Activated CD4-positive, alpha-beta T cell treated with anti-CD3 and anti-CD28 coated beads for 36 hours (primary cell): ENCODE measurements at places on chromosomes 5 and 9.

- DNase-seq: no peak
Measured at GRCh38 chr5:77852068-77852513, 76.0 kb upstream of the TBCA start.

DNA sequence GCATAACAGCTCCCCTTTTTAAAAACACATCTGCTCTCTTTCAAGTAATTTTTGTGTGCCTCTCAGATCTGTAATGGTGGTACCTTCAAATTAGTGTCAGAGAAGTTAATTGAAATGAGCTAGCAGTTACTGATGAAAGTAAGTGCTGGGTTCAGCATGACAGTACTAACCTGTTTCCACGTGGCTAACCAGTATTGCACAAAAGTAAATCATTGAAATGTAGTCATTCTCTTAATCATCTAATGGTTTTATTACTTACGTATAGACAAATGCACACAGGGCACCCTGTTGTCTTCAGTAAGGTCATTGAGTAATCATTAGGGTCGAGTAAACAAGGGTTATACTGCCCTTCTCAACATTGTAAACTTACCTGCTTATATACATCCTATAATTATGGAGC is 157.8 kb upstream of the PRR16 start:
- DNase-seq: no peak

GRCh38 chr5:171757853-171758535 is 27.6 kb upstream of the SMIM23 start:
- DNase-seq: no peak

GRCh38 chr9:69120380-69121154 is 53.5 kb upstream of the TJP2 start:
- DNase-seq: peak; percentile 28

DNA sequence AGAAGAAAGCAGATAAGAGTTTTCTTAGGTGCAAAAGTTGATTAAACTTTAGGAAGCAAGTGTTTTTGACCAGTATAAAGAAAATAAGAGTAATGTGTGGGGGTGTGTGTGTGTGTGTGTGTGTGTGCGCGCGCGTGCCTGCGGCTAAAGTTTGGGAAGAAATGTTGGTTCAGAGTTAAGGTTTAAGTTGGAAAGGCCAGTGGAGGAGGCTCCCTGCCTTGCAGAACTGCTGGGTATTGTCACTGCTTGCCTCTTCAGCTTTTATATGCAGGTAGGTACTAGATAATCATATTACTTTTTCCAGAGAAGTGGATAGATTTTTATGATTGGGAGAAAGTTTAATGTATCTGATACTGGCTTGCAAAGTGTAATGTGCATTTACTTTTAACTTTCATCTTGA is 2.0 kb downstream of the PIK3R1 start:
- DNase-seq: no peak

- DNase-seq: no peak
Measured at GRCh38 chr5:153752890-153753289, 262.4 kb downstream of the GRIA1 start.

- DNase-seq: no peak
Measured at GRCh38 chr5:154923441-154924430, 14.3 kb downstream of the GEMIN5 start.

DNA sequence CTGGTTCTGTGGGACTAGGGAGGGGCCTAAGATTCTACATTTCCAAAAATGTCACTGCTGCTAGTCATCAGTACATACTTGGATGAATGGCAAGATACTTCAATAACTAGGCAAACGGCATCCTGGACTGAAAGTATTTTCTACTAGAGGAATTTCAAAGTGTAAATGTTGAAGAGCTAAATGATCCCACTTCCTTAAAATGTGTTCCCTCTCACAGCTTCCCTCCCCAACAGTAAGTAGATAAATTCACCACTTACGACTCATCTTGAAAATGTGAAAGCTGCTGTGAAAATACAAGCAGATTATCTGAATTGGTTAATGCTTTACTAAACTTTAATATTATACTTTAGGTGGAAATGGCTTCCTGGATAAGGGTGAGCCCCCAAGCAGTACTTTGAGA is 1571.5 kb upstream of the WWC1 start:
- DNase-seq: no peak

DNA sequence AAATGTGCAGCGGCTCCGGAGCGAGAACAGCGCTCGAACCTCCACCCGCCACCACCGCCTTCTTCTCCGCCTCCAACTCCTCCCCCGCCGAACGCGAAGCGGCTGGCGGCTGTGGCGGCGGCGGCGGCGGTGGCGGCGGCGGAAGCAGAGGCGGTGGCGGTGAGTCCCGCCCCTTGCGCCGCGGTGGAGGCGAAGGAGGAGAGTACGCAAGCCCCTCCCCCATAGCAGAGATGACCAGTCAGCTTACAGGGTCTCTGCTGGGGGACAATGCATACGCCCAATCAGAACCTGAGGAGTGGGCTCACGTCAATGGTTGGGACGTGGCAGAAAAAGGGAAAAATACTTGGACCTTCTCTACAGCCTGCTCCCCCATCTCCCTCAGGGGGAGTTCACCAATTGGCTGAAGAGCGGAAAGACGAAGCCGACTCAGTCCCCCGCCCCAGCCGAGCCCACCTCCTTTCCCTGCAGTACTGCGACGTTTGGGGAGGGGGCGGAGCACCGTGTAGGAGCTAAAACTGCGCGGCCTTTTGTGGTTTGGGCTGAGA is at the start of gene PJA2:
TSS of gene PJA2 (minus strand) at position 131 of the 545 bp plus-strand sequence. CDS start 26,541 bp downstream, outside the sequence.
- DNase-seq: peak; percentile 98

- DNase-seq: no peak
Measured at GRCh38 chr9:104506565-104506964, 2.5 kb downstream of the OR13F1 start.

DNA sequence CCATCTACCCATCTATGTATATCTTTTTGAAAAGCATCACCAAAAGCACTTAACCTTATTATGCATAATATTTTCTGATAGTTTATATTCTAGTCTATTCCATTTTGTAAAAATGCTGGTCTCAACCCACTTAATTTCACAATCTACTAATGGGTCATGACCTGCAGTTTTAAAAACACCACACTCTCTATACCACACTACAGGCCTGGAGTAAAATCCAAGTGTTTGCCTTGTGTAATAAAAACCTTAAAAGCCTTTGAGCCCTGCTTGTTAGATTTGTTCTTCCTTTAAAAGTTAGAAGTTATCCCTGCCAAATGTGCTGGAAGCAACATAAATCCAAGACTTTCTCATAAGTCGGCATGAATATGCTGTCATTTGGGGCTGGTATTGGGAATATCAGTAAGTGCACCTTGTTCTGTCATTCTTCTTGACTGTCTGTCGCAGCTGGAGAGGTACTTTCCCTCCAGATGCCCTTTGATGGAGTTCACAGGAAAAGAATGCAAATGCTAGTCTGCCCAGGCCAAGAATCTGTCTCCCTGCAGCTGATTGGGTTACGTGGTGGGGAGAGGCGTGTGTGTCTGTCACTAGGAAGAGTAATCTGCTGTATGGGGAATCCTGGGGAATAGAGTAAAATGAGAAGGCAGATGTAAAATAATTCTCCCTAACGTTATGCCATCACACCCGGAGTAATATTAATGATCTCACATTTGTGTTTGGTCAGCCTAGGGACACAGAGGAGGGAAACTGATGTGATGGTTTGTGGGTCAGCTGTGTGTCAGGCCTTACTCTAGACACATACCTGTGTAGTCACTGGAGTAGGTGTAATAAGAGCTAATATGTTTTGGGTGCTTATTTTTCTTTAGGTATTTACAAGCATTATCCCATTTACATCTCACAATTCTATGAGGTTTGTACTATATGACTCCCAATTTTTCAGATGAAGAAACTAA is 79.4 kb downstream of the ZNF366 start:
- no peak for DNase-seq

GRCh38 chr5:76143884-76144283 is 60.7 kb downstream of the SV2C start:
- DNase-seq: no peak

DNA sequence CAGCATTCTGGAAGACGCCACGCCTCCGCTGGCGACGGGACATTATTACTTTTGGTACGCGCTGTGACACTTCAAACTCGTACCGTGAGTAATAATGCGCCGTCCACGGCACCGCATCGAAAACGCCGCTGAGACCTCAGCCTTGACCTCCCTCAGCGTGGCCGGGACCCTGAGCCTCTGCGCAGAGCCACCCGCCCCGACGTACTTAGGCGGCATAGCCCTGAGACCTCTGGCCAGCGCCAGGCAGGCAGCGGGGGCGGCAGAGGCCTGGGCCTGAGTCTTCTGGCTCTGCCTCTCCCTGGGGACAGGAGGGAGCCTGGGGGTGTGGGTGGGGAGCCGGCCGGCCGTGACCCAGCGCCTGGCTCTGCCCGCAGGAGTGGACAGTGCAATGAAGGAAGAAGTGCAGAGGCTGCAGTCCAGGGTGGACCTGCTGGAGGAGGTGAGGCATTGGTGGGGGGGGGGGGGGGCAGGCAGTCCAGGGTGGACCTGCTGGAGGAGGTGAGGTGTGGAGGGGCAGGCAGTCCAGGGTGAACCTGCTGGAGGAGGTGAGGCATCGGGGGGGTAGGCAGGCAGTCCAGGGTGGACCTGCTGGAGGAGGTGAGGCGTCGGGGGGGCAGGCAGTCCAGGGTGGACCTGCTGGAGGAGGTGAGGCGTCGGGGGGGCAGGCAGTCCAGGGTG is 8.0 kb downstream of the EGFL7 start:
- DNase-seq: no peak

GRCh38 chr9:27659571-27659970 is 86.3 kb upstream of the C9orf72 start:
- no peak for DNase-seq

DNA sequence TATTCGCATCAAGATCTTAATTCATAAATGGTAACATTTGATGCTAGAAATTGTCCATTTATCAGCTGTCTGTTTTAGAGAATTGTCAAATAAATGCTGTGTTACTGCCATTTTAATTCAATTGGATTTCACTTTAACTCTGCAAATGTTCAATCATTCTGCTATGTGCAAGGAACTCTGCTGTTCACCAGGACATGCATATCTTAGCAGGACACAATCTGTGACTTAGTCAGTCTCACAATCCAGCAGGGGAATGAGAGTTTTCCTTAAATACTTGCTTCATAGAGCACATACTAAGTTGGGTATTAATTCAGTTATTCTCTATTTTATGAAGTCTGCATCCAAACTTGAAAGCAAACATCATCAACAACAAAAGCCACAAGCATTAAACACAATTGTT is 488.7 kb upstream of the MEF2C start:
- DNase-seq: no peak

- no peak for DNase-seq
Measured at GRCh38 chr5:1050423-1051365, 42.1 kb downstream of the NKD2 start.

- DNase-seq: no peak
Measured at GRCh38 chr5:3307982-3308621, 287.5 kb upstream of the IRX1 start.

GRCh38 chr5:151126199-151126645 is 31.4 kb downstream of the ANXA6 start:
- DNase-seq: peak; percentile 81

DNA sequence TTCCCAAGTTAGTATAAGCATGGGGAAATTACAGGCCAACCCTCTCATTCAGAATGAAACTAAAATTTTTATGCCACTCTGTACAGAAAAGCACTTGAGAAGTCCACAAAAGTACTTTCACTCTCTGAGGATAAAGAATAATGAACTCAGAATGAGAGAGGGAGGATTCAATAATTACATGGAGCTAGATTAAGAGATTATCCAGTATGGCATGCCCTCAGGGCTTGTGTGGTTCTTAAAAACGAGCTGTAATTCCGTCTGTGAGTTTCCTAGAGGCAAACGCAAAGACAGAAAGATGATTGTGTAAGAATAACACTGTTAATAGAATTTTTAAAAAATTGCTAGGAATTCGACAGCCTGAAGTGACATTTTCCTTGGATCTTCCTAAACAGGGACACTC is 126.8 kb upstream of the PTCH1 start:
- DNase-seq: no peak

DNA sequence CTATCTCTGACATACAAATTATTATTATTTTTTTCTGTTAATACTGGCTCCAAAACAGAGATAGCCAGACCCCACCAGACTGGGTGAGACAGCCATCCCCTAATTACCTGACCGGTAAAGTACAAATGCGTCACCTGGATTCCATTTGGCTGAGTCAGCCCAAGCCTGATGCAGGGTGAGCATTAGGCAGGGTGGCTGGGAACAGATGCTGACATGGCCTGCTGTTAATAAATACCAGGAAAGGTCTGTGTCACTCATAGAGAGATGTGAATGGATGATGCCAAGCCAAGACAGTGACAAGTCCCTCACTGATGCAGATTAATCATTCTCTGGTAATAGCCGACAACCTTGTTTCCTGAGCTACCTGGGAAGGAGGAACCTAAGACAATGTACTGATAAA is 183.5 kb downstream of the TRIM32 start:
- no peak for DNase-seq

DNA sequence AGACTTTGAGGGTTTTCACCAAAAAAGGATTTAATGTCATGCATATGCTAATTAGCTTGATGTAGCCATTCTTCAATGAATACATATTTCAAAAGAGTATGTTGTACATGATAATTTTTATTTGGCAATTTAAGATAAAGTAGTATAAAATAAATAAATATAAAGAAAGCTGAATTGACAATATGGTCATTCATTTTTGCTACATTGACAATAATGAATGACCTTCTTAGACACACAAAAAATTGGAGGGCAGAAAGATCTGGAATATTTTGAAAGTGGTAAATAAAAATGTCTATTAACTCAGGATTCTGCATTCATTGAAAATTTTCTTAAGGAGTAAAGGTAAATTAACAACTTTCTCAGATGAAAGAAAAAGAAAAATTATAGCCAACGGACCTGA is 324.8 kb upstream of the FTMT start:
- DNase-seq: no peak

GRCh38 chr5:116865651-116866050 is 291.0 kb upstream of the SEMA6A start:
- no peak for DNase-seq

DNA sequence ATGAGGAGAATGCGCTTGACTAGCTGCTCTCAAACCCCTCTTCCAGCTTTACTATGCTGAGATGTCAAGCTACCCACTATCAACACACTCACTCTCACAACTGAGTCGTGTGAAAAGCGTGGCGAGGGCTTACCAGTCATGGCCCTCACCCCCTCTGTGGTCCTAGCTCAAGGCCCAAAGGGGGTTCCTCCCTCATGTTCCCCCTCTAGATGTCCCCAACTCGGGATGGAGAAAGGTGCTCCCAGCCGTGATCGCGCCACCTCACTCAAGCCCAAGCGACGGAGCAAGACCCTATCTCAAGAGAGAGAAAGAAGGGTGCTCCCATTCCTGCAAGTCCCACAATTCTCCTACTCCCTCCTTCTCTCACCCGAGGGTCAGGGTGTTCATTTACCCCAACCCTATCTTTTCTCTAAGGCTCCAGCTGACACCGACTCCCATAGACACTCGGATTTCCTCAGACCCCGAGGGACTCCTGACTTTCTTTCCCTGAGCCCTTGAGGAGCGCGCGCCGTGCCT is 559 bp downstream of the SLC38A9 start:
- peak; percentile 18 for DNase-seq
